ENCODE measurements at places on chromosomes 6 and 20.

- DNase-seq: no peak
These were observed 377.3 kb upstream of the SULF2 start for GRCh38 chr20:48162621-48163020.

GRCh38 chr6:30231067-30231466 is 17.9 kb upstream of the TRIM26 start:
- DNase-seq: no peak

DNA sequence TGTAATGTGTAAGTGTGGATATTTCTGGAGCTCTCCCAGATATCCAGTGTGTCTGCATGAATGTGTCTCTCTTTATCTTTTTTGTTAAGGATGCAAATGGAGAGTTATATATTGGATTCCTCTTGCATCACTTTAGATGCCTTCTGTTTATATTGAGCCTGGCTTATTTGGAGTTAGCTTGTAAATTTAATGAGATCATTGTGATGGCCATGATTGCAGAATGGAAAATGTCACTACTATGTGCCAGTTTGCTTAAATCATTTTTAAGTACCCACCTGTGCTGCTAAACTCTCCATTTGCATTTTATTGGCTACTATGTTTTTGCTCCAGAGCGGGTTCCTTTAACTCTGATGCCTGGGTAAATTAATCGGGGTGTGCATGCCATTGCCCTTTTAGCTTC is 334.8 kb downstream of the UTRN start:
- DNase-seq: no peak

- no peak for DNase-seq
These were observed 41.4 kb upstream of the MYL9 start for GRCh38 chr20:36499723-36500501.

GRCh38 chr6:56772737-56773184 is 130.1 kb upstream of the DST start:
- DNase-seq: no peak

DNA sequence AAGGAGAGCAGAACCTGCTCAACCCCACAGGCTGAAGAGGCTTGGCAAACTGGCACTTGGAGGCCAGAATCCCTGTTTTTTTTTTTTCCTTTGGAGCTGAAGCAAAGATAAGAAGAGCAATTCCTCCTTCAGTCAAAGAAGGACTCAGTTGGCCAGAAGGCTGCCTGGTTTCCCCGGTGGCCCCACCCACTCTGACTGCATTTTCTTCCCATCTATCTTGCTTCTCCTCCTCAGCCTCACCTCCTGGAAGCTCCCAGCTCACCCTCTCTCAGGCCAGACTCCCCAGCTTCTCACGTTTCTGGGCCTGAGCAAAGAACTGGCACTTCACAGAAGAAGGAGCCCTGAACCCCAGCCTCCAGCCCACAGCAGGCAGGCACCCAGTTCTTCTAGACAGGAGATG is 2.4 kb downstream of the LRFN2 start:
- no peak for DNase-seq

GRCh38 chr6:139240161-139241010 is 51.4 kb downstream of the TXLNB start:
- DNase-seq: no peak

DNA sequence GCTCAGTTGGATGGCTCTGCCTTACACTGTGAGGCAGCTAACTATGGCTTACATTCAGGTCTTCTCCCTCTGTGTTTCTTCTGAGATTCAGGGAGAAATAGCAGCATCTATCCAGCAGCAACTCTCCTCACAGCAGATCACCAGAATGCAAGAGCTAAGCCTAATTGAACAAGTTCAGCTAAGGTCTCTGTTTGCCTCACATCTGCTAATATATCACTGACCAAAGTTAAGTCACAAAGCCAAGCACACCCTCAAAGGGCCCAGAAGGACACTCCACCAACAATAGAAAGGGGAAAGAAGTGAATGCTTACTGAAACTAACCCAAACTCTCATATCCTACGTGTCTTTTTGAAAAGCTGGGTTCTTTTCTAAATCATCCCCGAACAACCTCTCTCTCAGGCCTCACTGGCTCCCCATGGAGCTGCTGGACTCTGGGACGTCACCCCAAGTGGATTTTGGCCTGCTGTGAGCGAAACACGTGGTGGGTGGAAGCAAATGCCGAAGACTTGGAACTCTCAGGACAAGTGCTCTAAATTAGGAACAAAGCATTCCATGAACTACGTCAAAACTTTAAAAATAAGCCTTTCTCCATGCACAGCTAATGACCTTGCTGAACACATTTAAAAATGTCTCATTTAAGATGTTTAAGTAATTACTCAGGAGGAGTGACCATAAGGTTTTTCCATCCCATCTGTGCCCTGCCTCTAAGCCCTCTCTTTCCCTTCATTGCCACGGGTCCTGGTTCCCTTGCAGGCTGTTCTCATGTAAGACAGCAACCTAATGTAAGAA is 167.5 kb upstream of the PLCB4 start:
- peak; percentile 13 for DNase-seq

DNA sequence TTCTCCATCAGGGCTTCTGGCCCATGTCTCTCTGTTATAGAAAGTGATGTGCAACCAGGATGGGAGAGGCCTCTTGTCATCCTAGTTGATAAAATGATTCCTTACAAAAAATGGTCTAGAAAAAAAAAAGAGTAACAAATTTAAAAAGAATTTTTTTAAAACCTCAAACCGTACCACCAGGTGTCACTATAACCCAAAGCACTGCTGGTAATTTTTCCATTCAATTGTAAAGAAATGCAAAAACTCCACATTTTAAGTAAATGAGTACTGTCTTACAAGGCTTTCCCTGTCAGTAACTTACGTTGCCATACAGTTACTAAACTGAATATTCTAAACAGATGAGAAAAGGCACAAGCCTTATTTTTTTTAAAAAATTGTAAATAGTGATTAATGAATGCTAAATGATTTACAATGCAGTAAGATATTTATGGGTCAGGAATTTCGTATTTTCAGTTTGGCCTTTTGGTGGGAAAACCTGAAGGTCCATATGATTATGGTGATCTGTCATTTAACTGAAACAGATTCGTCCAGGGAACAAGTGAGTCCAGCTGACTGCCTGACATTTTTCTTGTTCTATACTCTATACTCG is 95.4 kb downstream of the OGFRL1 start:
- DNase-seq: peak; percentile 31

DNA sequence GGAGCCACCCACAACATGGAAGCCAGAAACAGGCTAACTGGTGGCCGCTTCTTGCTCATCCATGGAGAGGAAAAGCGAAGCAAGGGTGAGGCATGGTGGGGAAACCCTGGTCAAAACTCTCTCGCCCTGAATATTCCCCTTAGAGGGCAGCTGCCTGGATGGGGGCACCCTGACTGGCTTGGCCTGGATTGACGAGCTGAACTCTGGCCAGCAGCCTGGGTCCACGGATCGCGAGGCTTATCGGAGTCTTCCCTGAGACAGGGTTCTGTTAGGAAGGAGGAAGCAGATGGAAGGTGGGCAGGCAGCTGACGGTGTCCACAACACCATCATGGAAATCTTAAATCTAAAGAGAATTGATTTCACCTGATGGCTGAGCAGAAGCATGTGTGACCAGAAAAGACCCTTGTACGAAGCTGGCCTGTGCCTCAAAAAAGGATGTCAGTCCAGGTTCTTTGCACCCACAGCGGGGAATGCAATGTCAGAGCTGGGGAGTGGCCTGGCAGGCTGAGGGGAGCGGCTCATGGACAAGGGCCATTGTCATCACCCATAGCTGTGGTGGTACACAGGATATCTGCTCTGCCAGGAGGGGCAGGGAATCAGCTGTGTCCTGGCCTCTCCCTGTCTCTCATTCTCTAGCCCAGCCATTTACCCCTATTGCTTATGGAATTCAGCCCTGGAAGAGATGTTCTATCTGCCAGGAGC is 109.4 kb upstream of the SNX9 start:
- DNase-seq: no peak

DNA sequence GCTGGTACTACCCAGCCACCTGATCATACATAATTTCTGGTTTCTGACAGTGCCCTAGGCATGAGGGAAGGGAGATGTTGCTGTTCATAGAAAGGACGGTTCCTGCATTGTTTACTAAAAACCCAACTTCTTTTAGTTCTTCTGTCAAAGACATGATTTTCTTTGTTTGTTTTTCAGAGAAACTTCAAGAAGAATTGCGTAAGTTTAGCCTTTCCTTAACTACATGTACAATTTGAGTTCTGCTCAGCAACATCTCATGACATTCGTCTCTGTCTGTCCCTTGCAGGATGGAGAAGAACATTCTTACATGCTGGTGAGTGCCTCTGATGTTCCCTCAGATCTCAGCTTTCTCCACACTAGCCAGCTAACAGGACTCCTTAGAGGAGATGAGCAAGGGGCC is 8.0 kb downstream of the BTN2A1 start:
- DNase-seq: no peak

- no peak for DNase-seq
These were observed 7.1 kb upstream of the ZBP1 start for GRCh38 chr20:57627339-57627738.

DNA sequence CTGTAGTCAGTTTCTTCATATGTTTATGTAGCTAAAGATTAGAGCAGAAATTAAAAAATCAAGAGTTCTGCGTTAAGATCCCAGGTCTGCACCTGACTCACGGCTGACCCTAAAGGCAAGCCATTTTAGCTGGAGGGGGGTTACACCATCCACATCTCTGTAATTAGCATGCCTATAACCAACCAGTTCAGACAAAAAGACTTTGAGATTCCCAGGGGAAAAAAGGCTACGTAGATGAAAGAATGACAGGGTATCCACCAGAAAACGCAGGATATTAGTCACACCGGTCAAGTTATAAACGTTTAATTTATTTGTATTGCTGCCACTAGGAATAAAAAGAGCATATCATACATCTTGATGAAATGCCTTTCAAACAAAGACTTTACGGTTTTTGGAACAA is 299.1 kb downstream of the FOXC1 start:
- DNase-seq: no peak

DNA sequence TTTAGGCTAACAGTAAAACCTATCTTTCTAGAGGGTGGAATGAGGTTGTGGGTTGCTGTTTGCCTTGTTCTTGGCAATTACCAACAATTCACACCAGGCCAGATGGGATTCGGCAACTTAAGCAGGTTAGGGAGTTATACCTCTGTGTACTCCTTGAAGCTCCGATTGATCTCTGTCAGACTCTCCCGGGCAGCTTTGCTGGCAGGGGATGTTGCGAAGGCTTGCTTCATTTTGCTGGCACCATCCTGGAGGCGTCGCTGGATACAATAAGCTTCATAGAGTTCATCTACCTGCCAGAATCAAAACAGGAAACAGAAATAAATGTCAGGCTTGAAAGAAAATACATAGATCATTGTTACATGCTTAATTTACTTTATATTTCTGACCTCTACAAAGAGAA is 66.4 kb upstream of the ARMH2 start:
- DNase-seq: no peak

- DNase-seq: no peak
These were observed 265.1 kb upstream of the CEP162 start for GRCh38 chr6:84492241-84493165.

- DNase-seq: no peak
These were observed 80.7 kb upstream of the PTPRK start for GRCh38 chr6:128601060-128601459.

GRCh38 chr20:8780915-8781314 is 288.0 kb upstream of the PLCB4 start:
- no peak for DNase-seq

GRCh38 chr6:153104220-153104619 is 26.9 kb downstream of the RGS17 start:
- no peak for DNase-seq

GRCh38 chr6:2734488-2735166 is 16.1 kb downstream of the MYLK4 start:
- DNase-seq: no peak

DNA sequence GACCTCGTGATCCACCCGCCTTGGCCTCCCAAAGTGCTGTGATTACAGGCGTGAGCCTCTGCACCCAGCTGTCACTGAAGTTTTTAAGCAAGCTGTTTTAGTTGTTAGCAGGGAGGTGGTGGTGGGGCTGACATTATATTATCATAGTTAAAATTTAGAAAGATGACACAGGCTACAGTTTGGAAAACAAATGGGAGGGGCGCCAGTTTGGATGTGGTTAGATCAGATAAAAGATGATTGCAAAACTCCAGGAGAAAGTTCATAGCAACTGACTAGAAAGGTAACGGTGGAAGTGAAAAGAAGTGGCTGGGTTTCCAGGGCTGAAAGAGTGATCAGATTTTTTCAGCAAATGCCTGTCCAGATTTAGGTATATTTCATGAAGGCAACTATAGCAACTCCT is 311.9 kb upstream of the CITED2 start:
- DNase-seq: no peak

GRCh38 chr6:20875369-20875963 is 341.2 kb downstream of the CDKAL1 start:
- peak; percentile 9 for DNase-seq

- no peak for DNase-seq
These were observed 26.1 kb downstream of the NCOA5 start for GRCh38 chr20:46063652-46064054.

GRCh38 chr6:73694711-73695411 is 1.1 kb upstream of the CD109 start:
- no peak for DNase-seq

DNA sequence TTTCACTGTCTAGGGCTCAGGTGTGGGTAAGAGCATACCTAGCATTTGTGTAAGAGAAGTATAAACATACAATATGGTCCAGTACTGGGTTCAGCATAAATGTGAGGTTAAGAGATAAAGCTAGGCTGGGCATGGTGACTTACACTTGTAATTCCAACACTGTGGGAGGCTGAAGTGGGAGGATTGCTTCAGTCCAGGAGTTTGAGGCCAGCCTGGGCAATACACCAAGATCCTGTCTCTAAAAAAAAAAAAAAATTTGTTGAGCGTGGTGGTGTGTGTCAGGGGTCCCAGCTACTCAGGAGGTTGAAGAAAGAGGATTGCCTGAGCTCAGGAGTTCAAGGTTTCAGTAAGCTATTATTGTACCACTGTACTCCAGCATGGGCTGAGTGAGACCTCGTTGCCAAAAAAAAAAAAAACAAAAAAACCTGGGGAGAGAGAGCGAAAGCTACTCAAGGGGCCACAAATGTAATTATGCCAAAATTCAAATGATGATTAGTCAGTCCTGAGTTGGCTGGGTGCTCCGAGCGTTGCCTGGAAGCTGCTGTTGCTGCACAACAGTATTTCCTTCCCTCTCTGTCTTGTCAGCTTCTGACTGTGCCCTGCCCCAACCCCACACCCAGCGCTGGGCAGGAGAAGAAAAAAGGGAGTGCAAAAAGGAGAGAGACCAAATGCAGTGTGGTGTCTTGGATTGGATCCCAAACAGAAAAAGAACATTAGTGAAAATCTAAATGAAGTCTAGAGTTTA is 24.0 kb downstream of the CMTR1 start:
- no peak for DNase-seq

- DNase-seq: no peak
These were observed 380.5 kb downstream of the C6orf118 start for GRCh38 chr6:164928728-164929407.

- no peak for DNase-seq
These were observed 10.4 kb downstream of the TMEM14C start for GRCh38 chr6:10733151-10733715.
